SJCRH30 (cell line): ENCODE measurements at places on chromosomes 4 and X. TPM values are rescaled to one million over a fixed set of nuclear protein-coding genes. Genes with fewer than 3 reads are reported as not detected.

DNA sequence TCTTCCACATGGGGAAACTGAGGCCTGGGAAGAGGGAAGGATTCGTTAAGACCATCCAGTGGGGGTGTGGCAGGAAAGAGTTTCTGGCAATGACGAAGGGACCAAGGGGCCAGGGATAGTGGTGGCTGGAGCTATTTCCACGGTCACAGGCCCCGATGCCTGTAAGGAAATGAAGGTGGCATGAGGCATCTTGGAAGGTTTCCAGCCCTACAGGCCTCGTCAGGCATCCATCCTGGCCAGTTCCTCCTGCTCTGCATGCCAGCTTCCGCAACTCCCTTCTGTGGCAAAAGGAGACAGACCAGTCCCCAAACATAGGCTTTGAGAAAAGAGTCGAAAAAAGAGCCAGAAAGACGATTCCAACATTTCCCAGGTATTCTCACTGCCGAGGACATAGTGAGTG, 9.2 kb upstream of the C4orf50 start:
- no peak for DNase-seq

The TSPAN6 gene
- 58.8 and 61.7 TPM in 2 replicates for total RNA-seq

GRCh38 chr4:93342738-93343137, 485.8 kb upstream of the ATOH1 start:
- no peak for DNase-seq

DNA sequence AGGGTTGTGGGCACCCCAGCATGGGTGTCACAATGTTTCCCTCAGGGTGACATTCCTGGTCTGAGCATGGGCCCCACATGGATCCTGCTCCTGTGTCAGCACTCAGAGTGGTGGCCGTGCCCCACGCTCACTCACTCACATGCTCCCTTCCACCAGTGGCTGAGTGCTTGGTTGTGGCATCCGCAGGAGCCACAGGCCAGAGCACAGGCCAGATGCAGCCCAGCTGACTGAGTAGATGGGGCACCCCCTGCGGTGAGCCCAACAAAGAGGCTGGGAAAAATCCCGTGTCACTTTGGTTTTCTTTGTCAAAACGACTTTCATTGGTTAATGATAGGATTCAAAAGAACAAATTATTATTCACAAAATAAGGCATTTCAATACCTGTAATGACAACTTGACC, 204.6 kb upstream of the ANXA10 start:
- DNase-seq, result no peak

- no peak for DNase-seq
These were observed 880.3 kb downstream of the ADGRL3 start for GRCh38 chr4:62080431-62080830.

DNA sequence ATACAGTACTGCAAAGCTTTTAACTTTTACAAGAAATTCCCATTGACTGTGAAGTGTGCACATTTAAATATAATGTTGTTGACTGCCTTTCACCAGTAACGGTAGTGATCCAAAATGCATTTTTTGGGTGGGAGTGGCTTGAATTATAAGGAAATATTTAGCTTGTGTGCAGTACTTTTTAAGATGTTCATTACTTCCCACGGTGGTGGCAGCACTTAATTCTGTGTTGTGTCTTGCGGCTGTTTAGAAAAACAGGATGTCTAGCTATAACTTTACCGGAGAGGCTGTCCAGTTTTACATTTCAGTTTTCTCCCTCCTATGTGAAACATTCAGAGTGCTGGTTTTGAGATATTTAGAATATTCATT, 1.7 kb downstream of the TMEM131L start:
- DNase-seq, result no peak

The GAGE12J gene
- total RNA-seq, result not detected in 2 replicates

DNA sequence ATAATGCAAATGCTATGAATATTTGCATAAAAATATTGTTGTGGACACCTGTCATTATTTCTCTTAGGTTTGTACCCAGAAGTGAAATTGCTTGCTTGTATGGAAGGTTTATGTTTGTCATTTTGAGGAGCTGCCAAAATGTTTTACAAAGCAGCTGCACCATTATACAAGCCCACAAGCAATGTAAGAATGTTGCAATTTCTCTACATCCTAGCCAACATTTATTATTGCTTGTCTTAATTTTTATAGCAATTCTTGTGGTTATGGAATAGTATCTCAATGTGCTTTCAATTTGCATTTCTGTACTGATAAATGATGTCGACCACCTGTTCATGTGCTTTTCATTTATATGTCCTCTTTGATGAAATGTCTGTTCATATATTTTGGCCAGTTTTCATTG, 18.7 kb upstream of the RBMX start:
- DNase-seq, result no peak

The ASIC5 gene
- not detected in 2 replicates for total RNA-seq

GRCh38 chr4:142815834-142816233, 30.3 kb downstream of the INPP4B start:
- peak; percentile 13 for DNase-seq

DNA sequence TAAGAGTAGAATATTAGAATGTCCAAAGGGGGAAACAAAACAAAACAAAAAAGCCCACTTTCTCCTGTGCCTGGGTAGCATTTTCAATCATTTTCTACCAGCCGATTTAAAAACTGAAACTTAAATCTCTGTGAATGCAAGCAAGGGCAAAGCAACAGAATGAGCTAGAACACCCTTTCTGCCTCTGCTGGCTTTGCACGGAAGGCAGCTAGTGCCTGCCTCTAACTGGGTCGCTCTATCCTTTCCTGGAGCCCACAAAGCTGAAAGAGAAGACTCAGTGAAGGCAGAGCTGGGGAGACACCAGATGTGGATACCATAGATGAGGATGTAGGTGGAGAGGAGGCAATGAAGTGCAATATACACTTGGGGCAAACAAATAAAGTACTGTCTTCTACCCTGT, 248.9 kb upstream of the TTC29 start:
- no peak for DNase-seq

DNA sequence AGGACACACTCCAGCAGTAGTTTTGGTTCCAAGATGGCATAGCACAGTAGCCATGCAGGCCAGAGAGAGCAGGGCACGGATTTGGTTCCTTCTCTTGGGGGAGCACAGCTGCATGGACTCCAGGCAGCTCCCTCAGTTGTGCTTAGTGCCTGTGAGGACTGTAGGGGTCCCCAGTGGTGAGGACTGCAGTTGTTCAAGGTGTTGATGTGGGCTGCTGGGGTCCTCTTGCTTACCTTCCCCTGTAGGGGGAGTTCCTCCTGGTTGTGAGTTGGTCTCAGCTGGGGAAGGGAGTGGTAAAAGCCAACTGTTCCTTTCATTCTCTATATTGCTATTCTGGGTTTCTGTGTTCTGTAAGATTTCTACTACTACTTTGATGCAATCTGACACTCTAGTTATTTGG, 606.5 kb downstream of the MAGEB5 start:
- DNase-seq, result peak; percentile 3

DNA sequence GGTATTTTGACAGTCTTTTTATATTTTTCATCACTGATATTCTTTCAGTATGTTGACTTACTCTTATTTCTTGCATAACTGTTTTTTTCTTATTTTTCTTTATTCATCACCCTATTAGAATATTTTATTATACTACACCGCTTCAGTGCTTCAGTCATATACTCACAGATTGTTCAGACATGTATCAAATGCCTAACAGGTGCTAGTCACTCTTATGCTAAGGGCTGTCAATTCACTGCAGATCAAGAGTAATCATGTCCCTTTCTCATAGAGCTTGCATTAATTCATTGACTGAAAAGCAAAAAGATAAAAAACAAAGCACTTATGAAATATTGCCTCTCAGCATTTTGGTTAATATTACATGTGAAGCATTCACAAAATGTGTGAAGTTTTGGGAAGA, 1435.6 kb downstream of the STIM2 start:
- no peak for DNase-seq

DNA sequence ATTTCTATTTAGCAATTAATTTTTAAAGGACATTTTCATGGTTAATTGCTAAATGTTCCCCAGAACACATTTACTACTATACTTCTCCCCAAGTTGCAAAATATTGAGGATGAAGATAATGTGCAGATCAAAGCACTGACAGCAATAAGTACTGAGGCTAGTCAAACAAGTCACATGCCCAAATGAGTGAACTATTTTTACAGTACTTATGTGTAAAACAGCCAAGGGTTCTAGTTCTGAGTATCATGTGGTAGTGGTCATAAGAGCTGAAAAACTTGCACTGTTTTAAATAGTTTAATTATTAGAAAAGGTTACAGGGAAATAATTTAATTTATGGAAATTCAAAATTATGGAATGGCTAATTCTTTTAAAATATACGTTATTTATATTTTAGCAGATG, 3.8 kb downstream of the GALNTL6 start:
- no peak for DNase-seq

DNA sequence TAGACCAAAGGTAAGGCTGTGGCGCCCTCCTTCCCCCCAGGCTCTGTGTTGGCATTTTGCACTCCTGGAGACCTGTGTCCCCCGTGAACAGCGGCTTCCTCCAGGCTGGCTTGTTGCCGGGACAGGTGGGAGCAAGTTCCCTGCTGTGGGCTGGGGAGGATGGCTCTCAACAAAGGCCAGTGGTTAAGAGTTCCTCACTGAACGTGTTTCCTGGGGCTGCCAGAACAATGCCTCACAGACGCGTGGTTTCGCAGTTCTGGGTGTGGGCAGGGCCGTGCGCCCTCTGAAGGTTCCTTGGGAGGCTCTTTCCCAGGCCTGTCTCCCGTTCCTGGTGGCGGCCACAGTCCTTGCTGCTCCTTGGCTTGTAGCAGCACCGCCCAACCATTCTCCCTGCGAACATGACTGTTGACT, 33.4 kb downstream of the NELFA start:
- no peak for DNase-seq

The ERCC6L gene
- 34.8 and 36.6 TPM in 2 replicates for total RNA-seq

DNA sequence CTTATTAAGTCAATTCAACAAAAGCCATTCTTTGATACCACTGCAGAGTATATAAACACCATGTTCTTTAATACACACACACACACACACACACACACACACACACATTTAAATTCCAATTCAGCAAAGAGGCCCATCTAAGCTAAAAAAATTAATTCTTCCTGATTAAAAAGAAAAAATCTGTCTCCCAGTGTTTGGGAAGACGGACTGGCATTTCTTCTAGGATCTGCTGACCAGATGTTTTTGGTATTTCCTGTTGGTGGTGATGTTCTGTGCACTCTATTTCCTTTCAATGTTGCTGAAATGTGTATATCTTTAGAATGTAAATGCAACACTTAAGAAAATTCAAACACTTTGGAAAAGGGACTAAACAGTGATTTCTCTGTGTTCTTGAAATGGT, 243.8 kb downstream of the THOC2 start:
- no peak for DNase-seq

DNA sequence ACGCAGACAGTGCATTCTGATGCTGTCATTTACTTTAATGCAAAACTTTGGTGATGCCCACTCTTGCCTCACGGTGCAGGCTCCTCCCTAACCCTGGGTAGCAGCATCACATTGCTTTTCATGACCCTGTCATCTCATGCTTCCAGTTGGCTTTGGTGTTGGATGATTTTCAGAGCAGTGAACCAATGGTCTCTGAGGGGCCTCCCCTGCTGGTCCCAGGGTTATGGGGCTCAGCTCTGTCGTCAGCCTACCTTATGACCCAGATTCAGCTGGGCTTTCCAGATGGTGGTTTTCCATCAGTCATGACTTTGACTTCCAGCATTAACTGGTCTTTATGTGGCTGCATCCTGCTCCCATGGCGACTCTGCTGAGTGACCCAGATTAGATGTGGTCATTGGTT, 56.0 kb downstream of the NOP14 start:
- DNase-seq, result no peak

The SLC2A9 gene
- 0.08 TPM in 1 of 2 replicates, not detected in the other for total RNA-seq

The SFRP2 gene
- not detected in 2 replicates for total RNA-seq

The TRIM75 gene
- total RNA-seq, result 0.58 and 0.87 TPM in 2 replicates

- no peak for DNase-seq
These were observed 11.8 kb upstream of the FBXL5 start for GRCh38 chr4:15667006-15667405.

The PPP2R2C gene
- not detected in 2 replicates for total RNA-seq

GRCh38 chr4:17173300-17173699, 274.9 kb upstream of the LDB2 start:
- peak; percentile 10 for DNase-seq

GRCh38 chr4:70239884-70240591, 2.4 kb upstream of the CSN3 start:
- no peak for DNase-seq

DNA sequence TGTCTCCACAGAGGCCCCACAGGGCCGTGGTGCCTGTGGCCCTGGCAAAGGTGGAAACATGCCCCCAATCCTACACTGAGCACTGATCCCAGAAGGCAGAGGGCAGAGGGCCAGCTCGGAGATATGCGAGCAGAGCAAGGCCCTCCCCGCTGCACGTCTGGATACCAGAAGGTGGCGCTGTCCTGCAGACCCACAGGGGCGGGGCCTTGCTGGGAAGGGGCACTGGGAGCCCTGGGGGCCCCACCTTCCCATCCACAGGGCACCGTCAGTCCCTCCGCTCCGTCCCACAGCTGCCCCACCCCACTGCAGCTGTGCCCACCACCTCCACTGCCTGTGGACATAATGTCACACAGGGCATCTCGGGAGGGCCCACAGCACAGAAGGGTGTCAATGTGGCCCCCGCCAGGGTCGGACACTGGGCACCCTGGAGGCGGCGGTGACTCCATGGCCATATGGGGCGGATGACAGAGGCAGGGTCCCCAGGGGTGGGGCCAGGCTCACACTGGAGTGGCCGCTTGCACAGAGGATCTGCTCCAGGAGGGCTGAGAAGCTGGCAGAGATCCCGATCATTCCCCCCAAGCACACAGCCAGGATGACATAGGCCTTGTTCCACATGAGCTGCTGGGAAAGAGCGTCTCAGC, 4.8 kb downstream of the SLC49A3 start:
- peak; percentile 85 for DNase-seq

DNA sequence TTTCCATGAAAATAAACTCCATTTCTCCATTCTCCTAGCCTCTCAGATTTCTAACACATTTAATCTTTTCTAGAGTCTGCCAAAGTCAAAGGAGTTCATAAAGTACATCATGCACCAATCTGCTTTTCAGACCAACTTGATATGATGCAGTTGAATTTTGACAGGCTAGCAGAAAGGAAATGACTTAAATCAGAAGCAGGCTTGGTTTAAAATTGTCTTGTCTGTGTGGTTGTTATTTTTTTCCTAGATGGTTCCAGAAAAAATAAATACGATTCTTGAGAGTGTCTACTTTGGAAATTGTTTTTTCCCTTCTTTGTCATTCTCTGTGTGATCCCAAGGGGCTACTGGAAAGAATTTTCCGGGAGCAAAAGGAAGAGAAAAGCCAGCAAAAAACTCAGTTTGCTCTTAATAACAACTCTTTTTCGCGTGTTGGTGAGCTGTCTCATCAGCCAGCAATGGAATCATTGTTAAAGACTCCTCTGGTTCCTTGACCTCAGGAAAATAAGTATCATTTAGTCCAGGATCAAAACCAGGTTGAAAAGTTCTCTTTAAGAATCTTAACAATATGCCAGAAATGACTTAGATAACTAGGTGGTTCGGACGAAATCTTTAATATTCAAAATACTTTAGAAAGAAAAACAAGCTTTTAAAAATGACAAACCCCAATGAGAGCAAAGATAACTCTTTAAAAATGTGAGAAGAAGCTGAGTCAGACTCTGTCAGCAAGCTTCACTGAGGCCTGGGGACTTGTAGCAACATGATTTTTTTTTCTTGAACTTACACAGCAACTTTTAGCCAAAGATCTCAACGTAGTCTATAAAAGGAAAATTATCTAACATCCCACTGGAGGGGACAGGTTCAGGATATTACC, 49.7 kb upstream of the GAB1 start:
- no peak for DNase-seq

The CCNI gene
- 342 and 371 TPM in 2 replicates for total RNA-seq

GRCh38 chrX:41108463-41109205, 23.4 kb downstream of the USP9X start:
- DNase-seq, result no peak

- no peak for DNase-seq
These were observed 17.7 kb downstream of the SEL1L3 start for GRCh38 chr4:25844961-25845712.
